MCF 10A (cell line): ENCODE measurements at places on chromosomes 16 and 17. TPM values are rescaled to one million over a fixed set of nuclear protein-coding genes. Genes with fewer than 3 reads are reported as not detected.

The NPW gene
- total RNA-seq = 4.9 and 7.7 TPM in 2 replicates

The C1QTNF1 gene
- 3.0 and 3.3 TPM in 2 replicates for total RNA-seq

The KRTAP2-2 gene
- total RNA-seq = not detected in 2 replicates

The KCNJ18 gene
- total RNA-seq = not detected in 2 replicates

The SLC5A11 gene
- not detected in 2 replicates for total RNA-seq

The TBC1D3H gene
- not detected in 2 replicates for total RNA-seq

The EXOC7 gene
- 80.8 and 106 TPM in 2 replicates for total RNA-seq

The PABPN1L gene
- not detected in 2 replicates for total RNA-seq
